ENCODE measurements at places on chromosomes 11 and 22.

DNA sequence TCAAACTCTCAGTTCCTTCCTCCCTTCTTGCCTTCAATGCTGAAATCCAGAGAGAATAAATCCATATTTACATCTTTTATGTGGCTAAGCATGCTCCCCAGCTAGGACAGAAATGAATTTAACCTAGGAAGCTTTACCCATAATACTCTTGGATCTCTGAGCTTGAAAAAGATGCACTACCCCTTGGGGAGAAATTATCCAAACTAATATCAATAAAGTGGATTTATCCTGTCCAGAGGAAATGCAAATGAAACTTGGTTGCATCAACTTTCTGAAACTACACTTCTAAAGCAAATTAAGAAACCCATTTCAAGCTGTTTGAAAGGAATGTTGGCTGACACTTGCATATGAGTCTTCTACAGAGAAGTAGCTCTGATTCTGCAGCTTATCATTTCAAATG lies 347.9 kb downstream of the TTC28 start:
- no peak for ATAC-seq

GRCh38 chr11:130189492-130190210 lies 30.1 kb downstream of the ST14 start:
- no peak for ATAC-seq

GRCh38 chr11:65417702-65418430 lies 4.7 kb upstream of the NEAT1 start:
- ATAC-seq: peak; percentile 4

GRCh38 chr11:133895551-133895950 lies 50.2 kb upstream of the SPATA19 start:
- ATAC-seq: no peak

GRCh38 chr11:70952191-70952590 lies 300.2 kb downstream of the SHANK2 start:
- ATAC-seq: no peak
